ENCODE measurements at places on chromosomes 11 and 22. TPM values are rescaled to one million over a fixed set of nuclear protein-coding genes. Genes with fewer than 3 reads are reported as not detected.

The OLFML1 gene
- not detected for total RNA-seq

The CDC42EP1 gene
- total RNA-seq = 2.1 TPM

The KREMEN1 gene
- 20.5 TPM for total RNA-seq

DNA sequence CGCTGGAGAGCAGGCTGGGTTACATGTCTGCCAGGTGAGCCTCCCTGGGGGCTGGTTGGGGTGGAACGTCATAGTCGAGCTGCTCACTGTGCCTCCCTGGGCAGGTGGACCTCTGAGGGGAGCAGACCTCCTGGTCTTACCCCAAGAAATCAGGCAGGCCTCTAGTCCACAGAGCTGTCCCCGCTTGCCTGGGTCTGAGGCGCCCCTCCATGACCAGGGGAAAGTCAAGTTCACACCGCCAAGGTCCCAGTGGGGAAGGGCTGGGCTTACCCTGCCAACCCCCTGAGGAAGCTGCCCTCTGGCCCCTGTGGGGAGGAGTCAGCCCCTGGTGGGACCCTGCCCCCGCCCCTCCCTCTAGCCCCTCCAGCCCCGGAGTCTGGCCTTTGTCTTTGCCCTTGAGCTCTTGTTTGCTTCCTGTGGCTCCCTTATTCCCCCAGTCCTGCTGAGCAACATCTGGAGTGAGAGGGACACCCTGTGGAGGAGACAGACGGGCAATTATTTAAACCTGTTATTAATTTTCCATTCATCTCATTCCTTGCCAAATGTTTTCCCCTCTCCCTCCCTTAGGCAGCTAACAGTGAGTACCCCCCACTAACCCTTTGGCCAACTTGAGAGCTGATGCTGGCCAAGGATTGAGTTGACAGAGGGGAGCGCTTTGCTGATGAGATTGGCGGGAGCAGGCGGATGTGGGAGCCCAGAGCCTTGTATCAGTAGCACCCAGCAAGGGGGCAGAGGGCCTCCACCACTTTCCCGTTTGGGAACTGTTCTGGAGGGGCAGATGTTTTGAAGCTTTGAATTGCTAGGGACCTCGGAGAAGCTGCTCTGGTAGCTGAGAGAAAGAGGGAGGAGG lies 83.4 kb downstream of the CEP164 start:
- DNase-seq = no peak

GRCh38 chr11:5307256-5308019 lies 5.7 kb upstream of the OR51B4 start:
- no peak for DNase-seq

DNA sequence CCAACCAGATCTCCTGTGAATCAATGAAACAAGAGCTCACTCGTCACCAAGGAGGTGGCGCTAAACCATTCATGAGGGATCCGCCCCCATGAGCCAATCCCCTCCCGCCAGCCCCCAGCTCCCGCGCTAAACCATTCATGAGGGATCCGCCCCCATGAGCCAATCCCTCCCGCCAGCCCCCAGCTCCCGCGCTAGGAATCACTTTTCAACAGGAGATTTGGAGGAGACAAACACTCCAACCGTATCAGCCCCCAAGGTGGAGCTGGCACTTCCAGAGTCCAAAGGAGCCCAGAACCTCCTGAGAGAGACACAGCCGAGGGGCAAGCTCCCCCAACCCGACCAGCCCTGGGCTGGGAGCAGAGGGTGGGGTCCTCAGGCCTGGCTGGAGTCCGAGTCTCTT lies 40.9 kb upstream of the PRR5 start:
- no peak for DNase-seq

Measured in glutamatergic neuron (in vitro differentiated cells).